Cardiac septum (tissue), 1 donor: ENCODE measurements at places on chromosomes 5 and 9. TPM values are rescaled to one million over a fixed set of nuclear protein-coding genes. Genes with fewer than 3 reads are reported as not detected.

GRCh38 chr9:114163517-114163951 is 8.2 kb downstream of the COL27A1 start:
- DNase-seq: no peak

GRCh38 chr5:178328826-178329730 is 96.5 kb upstream of the PHYKPL start:
- no peak for DNase-seq

GRCh38 chr9:91599564-91599963 is 175.9 kb upstream of the NFIL3 start:
- DNase-seq: no peak

DNA sequence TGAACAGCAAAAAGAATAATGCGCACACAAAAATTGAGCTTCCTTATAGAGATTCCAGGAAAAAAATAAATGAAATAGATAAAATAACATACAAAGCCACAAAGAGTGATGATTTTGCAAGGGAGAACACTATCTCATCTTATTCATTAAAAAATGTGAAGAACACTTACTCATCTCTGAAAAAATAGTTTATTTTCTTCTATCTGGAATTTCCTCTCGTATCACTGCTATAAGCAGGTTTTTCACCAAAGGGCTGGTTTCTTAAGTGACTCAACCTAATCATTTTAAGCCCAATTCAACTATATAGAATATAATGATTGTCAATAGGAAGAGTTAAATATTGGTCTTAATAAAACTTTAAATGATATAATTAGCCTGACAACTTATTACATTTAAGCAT is 504.9 kb downstream of the NR2F1-AS1 start:
- no peak for DNase-seq

DNA sequence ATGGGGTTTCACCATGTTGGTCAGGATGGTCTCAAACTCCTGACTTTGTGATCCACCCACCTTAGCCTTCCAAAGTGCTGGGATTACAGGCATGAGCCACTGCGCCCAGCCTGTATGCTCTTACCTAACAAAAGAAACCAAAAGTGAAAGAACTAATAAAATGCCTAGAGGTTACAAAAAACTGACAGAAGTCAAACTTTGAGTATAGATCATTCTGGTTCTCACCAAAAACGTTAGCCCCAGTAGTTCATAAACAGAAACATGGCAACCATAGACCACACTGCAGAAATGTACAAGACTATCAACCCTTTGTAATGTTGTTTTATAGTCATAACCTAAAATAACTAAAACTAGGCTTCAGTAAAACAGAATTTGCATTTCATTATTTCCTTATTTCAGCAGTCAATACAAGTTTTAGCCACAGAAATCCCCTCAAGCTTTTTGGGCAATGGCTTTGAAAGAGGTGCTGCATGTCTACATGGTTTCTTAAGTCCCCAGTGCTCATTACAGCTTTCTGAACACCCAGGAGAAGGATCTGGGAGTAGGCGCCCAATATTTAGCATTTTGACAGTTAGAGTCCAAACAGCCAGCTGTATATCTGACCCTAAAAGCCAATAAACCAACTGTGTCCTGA is 72.5 kb downstream of the EPB41L4A start:
- no peak for DNase-seq

DNA sequence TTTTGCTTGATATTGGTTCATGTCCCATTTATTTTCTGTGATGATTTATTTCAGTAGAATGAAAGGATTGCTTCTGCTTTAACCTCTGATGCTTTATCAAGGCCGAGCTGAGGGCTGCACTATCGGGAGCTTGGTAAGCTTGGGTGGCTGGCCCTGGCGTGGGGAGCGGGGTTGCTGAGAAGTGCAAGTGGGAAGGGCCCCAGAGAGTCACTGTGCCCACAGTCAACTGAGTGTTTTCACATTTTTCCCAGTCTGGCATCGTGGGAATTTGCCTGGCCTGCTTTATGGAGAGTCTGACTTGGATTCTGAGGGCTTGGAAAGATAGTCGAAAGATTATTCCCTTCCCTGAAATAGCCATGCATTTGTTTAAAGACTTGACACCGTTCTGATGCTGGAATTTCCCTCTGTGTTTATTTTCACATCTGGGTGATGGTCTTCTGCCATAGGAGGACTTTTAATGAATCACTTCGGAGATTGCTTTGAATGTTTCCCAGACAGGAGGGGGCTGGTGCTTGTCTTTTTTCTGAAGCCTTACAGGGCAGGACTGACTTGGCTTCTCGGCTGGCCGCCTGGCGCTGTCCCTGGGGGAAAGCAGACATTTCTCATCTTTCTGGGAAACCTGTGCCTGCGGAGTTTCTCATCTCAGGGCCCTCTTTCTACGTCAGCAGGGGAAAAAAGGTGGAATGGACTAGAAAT is 139.0 kb downstream of the BOD1 start:
- DNase-seq: no peak

DNA sequence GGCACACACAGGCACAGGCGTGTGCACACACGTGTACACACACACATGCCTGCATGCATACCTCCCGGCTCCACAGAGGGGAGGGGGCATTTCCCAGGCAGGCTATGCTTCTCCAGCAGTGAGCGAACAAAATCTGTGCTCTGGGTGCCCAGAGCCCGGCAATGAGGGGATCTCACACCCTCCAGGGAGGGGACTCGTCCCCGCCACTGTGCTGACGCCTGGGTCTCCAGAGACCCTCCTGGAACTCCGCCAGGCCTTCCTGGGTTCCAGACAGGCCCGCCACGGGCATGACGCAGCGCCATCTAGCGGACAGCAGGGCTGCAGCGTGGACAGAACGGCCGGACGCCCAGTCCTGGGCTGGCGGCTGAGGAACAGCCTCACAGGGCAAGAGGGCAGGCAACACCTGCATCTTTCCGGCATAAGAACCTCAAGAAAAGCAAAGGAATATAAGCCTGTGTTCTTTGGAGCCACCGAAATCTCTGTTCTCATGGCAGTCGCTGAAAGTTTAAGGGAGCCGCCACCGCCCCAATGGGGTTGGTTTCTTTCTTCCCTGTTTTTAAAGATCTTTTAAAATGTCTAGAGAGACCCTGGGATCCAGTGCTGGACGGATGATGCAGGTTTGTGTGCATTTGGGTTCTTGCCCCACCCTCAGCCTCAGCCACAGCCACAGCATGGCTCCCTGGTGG is 135.6 kb upstream of the PPP1R26 start:
- no peak for DNase-seq

DNA sequence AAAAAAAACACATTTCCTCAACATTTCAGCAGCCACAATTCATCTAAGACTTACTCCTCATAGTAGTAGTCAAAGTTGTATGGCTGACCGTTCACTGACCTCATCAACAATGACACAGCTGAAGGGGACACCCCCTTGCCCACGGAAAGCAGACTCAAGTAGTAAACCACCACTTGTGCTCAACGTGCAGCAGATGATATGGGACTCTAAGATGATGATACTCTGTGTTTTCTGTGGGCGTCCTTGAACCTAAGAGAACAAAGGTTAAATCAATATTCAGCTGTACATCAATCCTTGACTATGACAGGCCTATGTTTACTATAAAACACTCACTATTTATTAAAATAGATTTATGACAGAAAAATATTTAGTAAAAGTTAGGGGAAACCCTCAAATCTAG is 71.6 kb downstream of the SETX start:
- no peak for DNase-seq

- no peak for DNase-seq
Measured at GRCh38 chr9:25284365-25284764, 393.9 kb downstream of the TUSC1 start.

- DNase-seq: no peak
Measured at GRCh38 chr5:74064225-74064624, 438.2 kb downstream of the ARHGEF28 start.

DNA sequence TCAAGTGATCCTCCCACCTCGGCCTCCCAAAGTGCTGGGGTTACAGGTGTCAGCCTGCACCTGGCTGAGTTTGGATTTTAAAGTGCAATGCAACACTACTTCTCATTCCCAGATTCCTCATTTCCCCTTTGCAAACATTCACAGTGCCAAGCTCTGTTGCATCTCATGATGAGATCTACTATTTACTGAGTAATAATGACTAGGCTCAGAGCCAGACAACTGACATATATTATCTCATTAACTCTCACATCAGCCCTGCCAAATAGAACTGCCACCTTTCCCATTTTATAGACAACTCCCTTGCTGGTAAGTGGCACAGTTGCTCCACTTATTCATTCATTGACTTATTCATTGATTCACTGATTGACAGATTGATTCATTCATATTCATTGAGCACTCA is 7.0 kb downstream of the PDE6A start:
- no peak for DNase-seq

DNA sequence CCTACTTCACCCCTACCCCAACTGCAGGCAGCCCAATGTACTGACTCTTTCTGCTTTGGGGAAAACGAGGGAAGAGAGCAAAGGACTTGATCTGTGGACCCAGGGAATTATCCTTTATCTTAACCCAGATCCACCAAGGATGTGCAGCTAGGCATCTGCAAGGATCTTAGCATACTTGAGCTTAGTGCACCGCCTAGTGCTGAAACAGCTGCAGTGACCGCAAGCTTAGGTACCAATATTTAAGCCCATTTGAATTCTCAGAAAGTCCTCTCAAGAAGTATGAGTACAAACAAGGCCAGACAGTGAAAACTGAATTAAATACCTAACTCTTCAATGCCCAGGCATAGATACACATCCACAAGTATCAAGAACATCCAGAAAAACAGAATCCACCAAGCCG is 576.7 kb upstream of the ADAMTS16 start:
- no peak for DNase-seq

GRCh38 chr9:109205526-109205925 is 38.5 kb upstream of the FRRS1L start:
- no peak for DNase-seq

- DNase-seq: no peak
Measured at GRCh38 chr5:131664929-131665328, 29.9 kb upstream of the RAPGEF6 start.

DNA sequence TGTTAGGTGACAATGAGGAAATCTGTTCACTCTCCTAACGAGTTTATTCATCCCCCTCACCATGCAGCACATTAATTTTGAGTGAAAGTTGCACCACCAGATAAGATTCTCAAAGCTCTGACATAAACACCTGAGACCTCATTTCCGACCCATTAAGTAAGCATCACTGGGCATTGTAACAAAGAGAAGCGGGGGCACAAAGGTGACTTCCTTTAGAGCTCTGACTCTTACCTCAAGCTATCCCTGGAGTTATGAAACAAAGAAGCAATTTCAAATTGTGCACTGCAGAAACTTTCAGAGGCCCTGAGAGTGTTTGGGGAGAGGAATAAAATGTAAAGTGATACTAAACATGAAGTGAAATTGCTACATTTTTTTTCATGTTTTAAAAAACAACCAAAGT is 29.5 kb downstream of the C5orf15 start:
- no peak for DNase-seq

Gene GRPEL2
- 11.0 TPM for total RNA-seq

Gene MAT2B
- 45.2 TPM for total RNA-seq

Gene CDH10
- not detected for total RNA-seq

Gene EXD3
- total RNA-seq: 11.3 TPM
